ENCODE measurements at places on chromosomes 6 and 20.

- DNase-seq = no peak
Observed at GRCh38 chr6:73204252-73204651, 21.0 kb downstream of the KHDC1L start.

- DNase-seq = peak; percentile 95
Observed at GRCh38 chr20:47735412-47736400, 49.6 kb downstream of the SULF2 start.

- DNase-seq = peak; percentile 65
Observed at GRCh38 chr6:139135578-139136545, 982 bp downstream of the HECA start.

GRCh38 chr6:13470238-13471140 is 16.9 kb downstream of the GFOD1 start:
- peak; percentile 67 for DNase-seq

DNA sequence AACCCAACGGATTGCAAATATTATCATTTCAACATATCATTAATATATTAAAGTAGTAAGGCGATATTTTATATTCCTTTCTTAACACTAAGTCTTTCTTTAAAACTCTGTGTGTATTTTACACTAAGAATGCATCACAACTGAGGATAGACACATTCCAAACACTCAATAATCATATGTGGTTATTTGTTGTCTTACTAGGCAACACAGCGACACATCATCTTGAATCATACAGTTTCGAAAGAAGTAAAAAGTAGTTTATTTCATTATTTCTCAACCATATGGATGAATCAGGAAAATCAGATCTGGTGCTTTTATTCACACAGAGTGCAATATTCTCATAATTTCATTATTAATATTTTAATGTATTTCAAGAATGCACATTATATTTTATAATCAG is 662.4 kb downstream of the EPHA7 start:
- no peak for DNase-seq

- DNase-seq = no peak
Observed at GRCh38 chr6:100883347-100883746, 2.2 kb upstream of the ASCC3 start.

- no peak for DNase-seq
Observed at GRCh38 chr20:34553366-34553867, 5.1 kb upstream of the MAP1LC3A start.

DNA sequence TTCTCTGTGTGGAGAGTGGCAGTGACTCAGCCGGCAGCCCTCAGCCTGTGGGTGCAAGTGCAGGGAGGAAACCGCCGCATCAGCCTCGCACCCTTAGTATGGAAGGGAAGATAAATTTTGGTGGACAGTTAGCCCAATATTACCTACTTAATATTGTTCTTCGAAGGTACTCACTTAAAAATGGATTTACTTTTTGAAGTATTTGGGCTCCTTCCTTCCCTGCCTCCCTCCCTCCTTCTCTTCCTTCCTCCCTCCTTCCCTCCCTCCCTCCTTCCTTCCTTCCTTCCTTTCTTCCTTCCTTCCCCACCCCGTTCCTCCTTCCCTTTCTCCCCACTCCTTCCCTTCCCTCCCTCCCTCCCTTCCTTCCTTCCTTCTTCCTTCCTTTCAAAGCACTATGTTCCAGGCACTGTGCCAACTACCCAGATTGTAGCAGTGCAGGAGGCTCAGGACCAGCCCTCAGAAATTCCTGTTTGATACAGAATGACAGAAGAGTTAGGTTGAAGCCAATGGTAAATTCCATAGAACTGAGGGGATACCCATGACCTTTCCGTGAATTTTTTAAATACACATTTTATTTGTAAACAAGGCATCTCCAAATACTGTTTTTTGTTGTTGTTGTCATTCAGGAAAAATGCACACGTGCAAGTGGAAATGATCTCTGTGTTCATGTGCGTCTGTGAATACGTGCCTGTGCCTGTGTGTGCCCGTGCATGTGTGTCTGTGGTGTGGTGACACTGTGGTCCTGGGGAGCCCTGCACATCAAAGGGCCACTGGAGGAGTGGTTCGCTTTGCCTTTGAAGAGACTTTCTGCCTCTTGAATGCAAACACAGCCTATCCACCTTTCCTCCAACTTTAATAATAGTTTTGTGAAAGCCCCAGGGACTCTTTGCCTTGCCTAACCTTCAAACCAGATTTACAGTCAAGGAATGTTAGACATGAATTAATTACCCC is 141.7 kb downstream of the EDN3 start:
- DNase-seq = no peak

DNA sequence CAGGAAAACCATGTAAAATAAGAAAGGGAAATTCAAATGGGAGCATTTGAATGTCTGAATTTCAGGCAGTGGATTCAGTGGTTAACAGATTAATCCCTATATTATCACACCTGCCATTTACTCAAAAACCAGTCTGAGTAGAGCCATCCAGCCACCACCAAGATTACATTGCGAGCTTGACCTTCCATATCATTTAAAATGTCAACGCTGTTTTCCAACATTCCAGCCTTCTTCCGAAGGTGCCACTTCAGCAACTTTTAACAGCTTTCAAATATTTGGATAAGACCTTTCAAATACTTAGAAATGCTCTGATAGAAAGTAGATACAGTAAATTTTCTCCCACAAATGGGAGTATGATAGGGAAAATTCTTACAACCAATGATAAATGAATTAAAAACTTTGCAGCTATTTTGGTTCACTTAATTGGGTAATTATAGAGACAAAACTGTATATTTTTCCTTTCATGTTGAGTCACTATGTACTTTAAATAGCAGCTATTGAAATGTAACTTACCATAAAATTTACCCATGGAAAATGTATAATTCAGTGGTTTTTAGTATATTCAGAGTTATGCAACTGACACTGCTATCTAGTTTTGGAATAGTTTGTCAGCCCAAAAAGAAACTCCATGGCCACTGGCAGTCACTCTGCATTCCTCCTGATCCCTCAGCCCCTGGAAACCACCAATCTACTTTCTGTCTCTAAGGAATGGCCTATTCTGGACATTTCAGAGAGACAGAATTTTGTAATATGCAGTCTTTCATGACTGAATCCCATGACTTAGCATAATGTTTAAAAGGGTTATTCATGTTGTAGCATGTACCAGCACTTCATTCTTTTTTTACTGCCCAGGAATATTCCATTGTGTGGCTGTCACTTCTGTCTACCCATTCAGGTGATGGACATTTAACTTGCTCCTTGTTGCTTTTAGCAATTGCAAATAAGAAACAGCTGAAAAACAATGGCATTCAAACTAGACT is 21.5 kb downstream of the EZR start:
- no peak for DNase-seq

- DNase-seq = peak; percentile 32
Observed at GRCh38 chr6:149278997-149279396, 38.5 kb upstream of the TAB2 start.

GRCh38 chr6:162056745-162057144 is 670.8 kb downstream of the PRKN start:
- no peak for DNase-seq

DNA sequence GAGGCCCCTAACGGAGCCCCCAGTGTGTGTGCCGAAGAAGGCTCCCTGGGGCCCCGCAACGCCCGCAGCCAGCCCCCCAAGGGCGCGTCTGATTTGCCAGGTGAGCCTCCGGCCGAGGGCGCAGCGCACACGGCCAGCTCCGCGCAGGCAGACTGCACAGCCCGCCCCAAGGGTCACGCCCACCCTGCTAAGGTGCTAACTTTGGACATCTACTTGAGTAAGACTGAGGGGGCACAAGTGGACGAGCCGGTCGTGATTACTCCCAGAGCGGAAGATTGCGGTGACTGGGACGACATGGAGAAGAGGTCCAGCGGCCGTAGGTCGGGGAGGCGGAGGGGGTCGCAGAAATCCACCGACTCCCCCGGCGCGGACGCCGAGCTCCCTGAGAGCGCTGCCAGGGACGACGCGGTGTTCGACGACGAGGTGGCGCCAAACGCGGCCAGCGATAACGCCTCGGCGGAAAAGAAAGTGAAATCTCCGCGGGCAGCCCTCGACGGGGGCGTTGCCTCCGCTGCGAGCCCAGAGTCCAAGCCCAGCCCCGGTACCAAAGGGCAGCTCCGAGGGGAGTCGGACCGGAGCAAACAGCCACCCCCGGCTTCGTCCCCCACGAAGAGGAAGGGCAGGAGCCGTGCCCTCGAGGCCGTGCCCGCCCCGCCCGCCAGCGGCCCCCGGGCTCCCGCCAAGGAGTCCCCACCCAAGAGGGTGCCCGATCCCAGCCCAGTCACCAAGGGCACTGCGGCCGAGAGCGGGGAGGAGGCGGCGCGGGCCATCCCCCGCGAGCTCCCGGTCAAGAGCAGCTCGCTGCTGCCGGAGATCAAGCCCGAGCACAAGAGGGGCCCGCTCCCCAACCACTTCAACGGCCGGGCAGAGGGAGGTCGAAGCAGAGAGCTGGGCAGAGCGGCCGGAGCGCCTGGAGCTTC is 117.0 kb downstream of the RTN4IP1 start:
- DNase-seq = peak; percentile 89

DNA sequence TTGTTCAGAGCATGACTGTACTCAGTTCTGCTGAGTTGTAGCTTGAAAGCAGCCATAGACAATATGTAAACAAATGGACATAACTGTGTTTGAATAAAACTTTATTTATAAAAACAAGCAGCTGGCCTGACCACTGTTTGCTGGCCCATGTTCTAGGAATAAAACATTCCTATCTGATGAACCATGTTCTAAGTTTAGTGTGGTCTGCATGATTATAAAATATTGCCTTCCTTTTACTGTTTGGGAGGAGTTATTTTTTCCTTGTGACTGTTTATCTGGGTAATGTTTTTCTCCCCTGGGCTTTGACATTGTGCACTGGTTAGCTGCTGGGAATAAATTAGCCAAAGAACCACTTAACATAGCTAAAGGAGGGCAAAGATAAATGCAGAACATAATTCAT is 55.1 kb downstream of the CDS2 start:
- no peak for DNase-seq
